Stimulated activated CD8-positive, alpha-beta memory T cell treated with anti-CD3 and anti-CD28 coated beads, Interleukin-7, amount 100 ng/mL, for 48 hours (primary cell): ENCODE measurements at places on chromosomes 7 and 10.

GRCh38 chr10:93280121-93280698 lies 201.9 kb downstream of the MYOF start:
- DNase-seq: no peak

GRCh38 chr10:16120563-16120962 lies 260.3 kb upstream of the MINDY3 start:
- no peak for DNase-seq

- DNase-seq: no peak
These were observed 102.0 kb upstream of the INSYN2A start for GRCh38 chr10:127298381-127298780.

DNA sequence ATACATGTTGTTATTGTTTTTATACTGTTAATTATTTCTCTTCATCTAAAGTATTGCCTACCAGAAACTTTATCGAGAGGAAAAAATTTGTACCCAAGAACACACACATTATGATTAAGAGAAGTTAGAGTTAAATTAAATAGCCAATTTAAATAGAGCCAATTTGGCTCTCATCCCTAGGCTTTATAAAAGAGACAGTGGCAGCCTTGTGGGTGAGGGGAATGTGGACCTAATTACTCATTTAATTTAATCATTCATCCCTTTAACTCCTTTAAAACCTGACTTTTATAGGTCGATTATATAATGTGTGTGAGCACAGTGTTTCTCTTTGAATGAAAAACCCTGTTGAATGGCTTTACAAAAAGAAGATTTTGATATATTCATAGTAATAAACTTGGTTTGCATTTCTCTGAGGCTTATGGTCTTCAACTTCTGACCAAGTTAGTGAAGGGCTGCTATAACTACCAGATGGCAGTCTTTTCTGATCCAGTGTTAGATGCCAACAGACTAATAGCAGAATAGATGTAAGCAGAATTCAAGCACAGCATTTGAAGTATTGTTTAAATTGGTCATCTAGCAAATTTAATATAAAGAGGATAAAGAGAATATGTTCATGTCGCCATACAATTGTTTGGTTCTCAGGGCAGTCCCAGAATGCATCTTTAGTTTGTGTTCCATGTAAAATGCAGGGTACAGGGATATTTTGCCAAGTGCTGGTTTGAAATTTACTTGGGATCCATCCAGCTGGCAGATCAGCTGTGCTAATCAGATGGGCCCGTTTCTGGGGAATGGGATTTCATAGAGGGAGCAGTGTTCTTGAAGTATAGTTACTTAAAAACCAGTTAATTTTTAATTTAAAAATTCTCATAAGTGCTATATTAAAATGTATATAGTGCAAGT lies 25.3 kb downstream of the ADD3 start:
- DNase-seq: no peak

- DNase-seq: no peak
These were observed 151.2 kb downstream of the TPST1 start for GRCh38 chr7:66356277-66356721.

DNA sequence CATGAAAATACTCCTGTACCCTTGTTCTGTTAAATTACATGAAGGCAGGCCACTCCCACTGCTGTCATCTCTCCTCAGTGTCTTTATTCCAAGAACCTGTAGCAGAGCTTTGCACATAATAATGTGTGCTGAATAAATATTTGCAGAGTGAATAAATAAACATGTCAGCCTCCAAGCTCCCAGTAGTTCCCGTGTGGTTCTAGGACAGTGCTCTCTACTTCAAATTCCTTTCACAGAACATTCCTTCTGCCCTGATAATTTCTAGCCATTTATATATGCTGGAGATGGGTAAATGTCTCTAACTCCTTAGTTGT lies 20.3 kb upstream of the HYAL4 start:
- no peak for DNase-seq

DNA sequence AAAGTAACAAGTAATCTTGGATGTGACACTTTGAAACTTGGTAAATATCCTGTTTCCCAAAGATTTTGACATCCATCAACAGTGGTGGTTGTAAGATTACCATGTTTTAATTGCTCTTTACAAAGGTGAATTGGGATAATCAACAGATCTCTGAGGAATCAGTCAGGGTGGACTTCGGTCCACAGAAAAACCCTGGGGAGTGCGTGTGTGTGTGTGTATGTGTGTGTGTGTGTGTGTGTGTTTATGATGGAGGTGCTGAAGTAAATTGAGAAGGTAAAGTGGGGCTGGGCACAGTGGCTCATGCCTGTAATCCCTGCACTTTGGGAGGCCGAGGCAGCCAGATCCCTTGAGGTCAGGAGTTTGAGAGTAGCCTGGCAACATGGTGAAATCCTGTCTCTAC lies 12.0 kb upstream of the AUTS2 start:
- DNase-seq: no peak

- no peak for DNase-seq
These were observed 211.5 kb downstream of the KLF6 start for GRCh38 chr10:3573498-3573897.

DNA sequence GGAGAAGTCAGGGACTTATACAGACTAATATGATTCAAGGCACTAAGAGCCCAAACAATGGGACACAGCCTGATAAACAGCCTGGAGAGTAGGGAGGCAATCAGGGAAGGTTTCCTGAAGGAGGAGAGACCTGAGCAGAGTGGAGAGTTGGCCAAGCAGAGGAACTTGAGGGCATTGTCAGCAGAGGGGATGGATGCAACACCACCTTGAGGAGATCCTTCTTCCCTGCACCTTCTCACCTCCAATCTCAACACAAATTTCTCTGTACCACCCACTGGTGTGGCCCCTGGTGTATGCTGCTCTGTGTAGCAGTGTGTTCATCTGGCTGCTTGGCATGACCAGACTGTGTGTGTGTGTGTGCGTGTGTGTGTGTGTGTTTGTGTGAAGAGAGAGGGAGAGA lies 146.2 kb downstream of the WDR11 start:
- no peak for DNase-seq

GRCh38 chr10:70142555-70142954 lies 3.9 kb downstream of the TYSND1 start:
- no peak for DNase-seq

DNA sequence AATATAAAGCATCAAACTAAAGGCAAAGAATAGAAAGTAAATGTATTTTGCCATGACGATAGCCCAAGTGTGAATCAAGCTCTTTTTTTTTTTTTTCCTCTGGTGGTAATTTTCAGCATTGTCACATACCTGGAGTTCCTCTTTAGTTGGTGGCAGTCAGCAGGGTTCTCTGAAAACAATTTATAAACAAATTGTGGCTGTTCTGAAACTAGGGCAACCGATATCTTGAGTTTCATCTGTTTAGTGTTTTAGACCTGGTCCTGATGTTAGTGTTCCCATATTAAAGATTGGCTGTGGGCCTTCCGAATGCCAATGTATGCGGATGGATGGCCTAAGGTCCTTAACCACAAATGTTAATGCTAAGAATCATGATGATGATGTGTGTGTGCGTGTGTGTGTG lies 713.1 kb downstream of the GATA3 start:
- no peak for DNase-seq

DNA sequence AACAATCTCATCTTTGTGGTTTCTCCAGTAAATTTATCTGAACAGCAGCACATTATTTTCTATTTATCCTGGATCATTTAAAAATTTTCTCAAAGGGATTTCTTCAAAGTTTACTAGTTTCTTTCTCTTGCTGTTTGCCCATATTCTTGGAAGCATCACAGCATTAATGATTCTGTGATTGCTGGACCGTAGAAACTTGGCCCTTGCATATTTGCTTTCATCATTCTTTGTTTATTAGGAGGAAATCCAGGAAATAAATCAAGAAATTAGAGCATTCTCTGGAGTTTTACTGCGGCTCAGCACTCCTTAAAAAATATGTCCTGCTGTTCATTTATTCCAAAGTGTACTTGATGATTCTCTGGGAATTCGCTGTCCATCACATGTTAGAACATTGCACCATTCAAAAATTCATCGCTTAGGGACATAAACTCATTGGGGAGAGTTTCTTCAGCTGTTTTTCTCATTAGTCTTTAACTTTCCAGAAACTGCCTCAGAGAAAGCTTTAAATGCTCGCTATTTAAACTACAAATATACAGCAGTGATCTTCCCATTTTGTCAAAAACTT lies 264.0 kb upstream of the CDC14C start:
- DNase-seq: no peak

DNA sequence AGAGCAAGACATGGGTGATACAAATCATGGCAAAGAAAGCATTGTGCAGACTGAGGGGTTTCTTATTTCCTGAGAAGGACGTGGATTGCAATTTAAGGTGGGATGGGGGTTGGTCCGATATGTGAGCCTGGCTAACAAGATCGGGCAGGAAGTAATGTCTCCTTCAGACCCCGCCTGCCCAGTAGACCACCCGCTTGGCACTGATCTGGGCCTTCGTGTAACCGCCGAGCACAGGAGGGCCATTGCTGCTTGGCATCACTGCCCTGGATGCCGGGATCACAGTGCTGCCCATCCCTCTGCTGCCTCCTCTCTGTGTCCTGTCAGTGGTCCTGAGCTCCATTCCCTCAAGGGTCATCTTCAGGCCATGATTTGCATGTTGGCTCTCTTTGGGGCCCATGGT lies 214.6 kb upstream of the ZNF32 start:
- DNase-seq: no peak

DNA sequence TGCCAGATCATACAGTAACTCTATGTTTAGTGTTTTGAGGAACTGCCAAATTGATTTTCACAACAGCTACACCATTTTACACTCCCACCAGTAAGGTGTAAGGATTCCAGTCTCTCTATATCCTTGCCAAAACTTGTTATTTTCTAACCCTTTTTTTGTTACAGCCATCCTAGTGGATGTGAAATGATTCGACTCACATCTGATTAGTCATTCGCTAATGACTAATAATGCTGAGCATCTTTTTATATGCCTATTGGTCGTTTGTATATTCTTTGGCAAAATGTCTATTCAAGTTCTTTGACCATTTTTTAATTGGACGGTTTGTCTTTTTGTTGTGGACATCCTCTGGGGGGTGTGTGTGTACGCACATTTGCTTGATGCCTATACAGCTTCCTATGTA lies 142.8 kb downstream of the DGKB start:
- DNase-seq: no peak

DNA sequence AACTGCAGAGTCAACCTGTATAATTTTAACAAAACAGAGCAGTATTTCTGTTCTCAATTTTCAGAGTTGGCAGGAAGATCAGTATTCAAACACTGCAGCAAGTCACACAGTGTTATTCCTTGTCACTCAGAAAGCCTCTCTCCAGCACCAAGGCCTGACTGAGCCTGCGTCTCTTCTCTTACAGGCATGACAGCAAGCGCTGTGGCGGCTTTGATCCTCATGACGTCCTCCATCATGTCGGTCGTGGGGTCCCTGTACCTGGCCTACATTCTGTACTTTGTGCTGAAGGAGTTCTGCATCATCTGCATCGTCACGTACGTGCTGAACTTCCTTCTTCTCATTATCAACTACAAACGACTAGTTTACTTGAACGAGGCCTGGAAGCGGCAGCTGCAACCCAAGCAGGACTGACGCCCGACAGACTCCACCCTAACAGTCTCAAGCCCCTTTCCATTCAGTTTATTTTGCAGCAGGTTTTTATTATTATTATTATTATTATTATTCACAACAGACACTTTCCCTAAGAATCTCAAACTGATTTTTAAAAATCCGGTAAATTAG lies 28.0 kb downstream of the GUSB start:
- DNase-seq: no peak

DNA sequence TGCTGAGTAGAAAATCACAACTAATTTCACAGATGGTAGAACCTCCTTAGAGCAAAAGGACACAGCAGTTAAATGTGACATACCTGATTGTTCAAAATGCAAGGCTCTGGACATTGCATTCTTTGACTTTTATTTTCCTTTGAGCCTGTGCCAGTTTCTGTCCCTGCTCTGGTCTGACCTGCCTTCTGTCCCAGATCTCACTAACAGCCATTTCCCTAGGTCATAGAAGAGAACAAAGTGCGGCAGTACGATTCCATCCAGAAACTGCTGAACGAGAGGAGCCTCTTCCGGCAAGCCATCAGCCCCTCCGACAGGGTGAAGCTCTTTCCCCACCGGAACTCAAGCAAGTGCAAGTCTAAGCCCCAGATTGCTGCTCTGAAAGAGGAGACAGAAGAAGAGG lies 186.9 kb downstream of the CFTR start:
- DNase-seq: no peak
